Myometrial cell (primary cell): ENCODE measurements at places on chromosomes 11 and 22. TPM values are rescaled to one million over a fixed set of nuclear protein-coding genes. Genes with fewer than 3 reads are reported as not detected.

CALCB gene
- not detected in 2 replicates for total RNA-seq

TBX10 gene
- total RNA-seq, result not detected in 2 replicates

GAL3ST1 gene
- 0.18 and 0.29 TPM in 2 replicates for total RNA-seq

CRYAB gene
- 11.7 and 27.1 TPM in 2 replicates for total RNA-seq

TUB gene
- total RNA-seq, result 4.6 TPM in 2 replicates

C22orf42 gene
- total RNA-seq, result not detected in 2 replicates
